Lung (tissue), 17 donors: ENCODE measurements at places on chromosomes 6 and 20. TPM values are rescaled to one million over a fixed set of nuclear protein-coding genes. Genes with fewer than 3 reads are reported as not detected.

- no peaks in the 10 kb centered on the region for H3K4me1 ChIP-seq
- H3K27me3 ChIP-seq, result peaks cover 12% of the 10 kb centered on the region
- no peaks in the 10 kb centered on the region for H3K36me3 ChIP-seq
Observed at GRCh38 chr20:21556398-21556797, 42.5 kb upstream of the NKX2-2 start.

GRCh38 chr6:112027942-112028674, 25.8 kb upstream of the CCN6 start:
- no peak overlapping the region for H3K27ac ChIP-seq
- H3K27me3 ChIP-seq, result no peaks in the 10 kb centered on the region
- H3K4me1 ChIP-seq, result no peaks in the 10 kb centered on the region
- H3K36me3 ChIP-seq, result no peaks in the 10 kb centered on the region
- peak; percentile 38 for DNase-seq

DNA sequence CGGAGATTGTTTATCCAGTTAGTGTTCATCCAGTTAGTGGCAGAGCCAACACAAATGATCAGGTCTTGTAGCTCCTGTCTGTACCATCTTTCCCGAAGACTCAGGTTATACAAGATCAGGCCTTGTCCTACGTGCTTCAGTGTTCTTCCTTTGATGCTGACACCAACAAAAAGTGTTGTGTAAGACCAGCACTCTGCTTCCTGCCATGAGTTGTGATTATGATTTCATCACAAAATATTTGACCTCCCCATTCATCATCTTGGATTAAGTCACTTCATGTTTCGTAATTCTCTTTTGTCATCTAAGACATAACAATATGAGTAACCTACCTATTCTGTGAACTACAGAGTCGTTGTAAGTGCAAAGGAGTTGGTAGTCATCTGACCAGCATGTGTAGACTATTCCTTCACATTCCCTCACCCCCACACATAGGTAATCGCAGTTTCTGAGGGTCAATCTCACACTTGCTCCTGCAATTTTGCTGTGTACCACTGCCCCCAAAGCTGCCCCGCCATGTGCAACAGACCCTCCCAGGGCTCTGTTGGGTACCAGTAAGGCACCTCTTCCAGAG, 135.6 kb upstream of the SLC22A23 start:
- H3K36me3 ChIP-seq, result no peaks in the 10 kb centered on the region
- no peaks in the 10 kb centered on the region for H3K4me1 ChIP-seq
- no peak overlapping the region for H3K27ac ChIP-seq
- DNase-seq, result no peak

DNA sequence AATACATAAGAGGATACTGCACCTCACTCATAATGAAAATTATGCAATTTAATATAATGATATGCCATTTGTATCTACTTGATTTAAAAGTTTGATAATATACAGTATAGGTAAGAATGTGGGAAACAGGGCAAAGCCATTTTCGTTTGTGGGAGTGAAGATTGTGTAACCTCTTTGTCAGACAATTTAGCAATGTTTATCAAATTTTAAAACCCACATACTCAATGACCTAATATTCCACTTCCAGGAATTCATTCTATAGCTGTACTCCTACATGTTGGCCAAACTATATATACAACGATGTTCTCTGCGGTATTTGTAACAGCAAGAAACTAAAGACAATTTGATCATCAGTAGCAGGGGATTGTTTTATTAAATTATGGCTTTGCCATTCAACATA, 17.8 kb upstream of the FKBP5 start:
- no peaks in the 10 kb centered on the region for H3K4me1 ChIP-seq
- H3K27ac ChIP-seq, result no peak overlapping the region
- no peaks in the 10 kb centered on the region for H3K36me3 ChIP-seq
- H3K4me3 ChIP-seq, result no peak overlapping the region
- no peak for DNase-seq
- H3K27me3 ChIP-seq, result no peaks in the 10 kb centered on the region

DNA sequence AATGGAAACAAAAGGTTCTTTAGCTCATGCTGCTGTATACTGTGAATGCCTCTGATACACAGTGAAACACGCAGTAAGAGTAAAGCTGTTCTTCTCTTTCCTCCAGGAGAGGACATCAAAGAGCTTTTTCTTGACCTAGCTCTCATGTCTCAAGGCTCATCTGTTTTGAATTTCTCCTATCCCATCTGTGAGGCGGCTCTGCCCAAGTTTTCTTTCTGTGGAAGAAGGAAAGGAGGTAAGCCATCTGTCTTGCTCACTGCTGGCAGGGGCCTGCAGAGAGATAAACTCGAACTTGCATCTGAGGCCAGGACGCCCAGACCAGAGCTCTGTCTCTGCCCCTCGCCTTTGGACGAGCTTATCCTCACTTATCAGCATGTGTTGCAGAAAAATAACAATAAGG, 37.7 kb downstream of the LY86 start:
- no peaks in the 10 kb centered on the region for H3K27me3 ChIP-seq
- no peak overlapping the region for H3K4me3 ChIP-seq
- no peak overlapping the region for H3K27ac ChIP-seq
- H3K4me1 ChIP-seq, result peaks cover 4% of the 10 kb centered on the region
- H3K36me3 ChIP-seq, result no peaks in the 10 kb centered on the region

DNA sequence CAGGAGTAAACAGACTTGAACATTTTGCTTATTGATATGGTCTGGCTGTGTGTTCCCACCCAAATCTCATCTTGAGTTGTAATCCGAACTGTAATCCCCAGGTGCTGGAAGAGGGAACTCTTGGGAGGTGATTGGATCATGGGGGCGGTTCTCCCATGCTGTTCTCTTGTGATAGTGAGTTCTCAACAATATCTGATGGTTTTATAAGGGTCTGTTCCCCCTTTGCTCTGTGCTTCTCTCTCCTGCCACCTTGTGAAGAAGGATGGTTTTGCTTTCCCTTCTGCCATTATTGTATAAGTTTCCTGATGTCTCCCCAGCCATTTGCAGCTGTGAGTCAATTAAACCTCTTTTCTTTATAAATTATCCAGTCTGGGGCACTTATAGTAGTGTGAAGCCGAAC, 40.0 kb downstream of the MYLIP start:
- H3K27ac ChIP-seq, result no peak overlapping the region
- peak; percentile 64 for DNase-seq
- H3K4me1 ChIP-seq, result peaks cover 18% of the 10 kb centered on the region
- H3K36me3 ChIP-seq, result no peaks in the 10 kb centered on the region

DNA sequence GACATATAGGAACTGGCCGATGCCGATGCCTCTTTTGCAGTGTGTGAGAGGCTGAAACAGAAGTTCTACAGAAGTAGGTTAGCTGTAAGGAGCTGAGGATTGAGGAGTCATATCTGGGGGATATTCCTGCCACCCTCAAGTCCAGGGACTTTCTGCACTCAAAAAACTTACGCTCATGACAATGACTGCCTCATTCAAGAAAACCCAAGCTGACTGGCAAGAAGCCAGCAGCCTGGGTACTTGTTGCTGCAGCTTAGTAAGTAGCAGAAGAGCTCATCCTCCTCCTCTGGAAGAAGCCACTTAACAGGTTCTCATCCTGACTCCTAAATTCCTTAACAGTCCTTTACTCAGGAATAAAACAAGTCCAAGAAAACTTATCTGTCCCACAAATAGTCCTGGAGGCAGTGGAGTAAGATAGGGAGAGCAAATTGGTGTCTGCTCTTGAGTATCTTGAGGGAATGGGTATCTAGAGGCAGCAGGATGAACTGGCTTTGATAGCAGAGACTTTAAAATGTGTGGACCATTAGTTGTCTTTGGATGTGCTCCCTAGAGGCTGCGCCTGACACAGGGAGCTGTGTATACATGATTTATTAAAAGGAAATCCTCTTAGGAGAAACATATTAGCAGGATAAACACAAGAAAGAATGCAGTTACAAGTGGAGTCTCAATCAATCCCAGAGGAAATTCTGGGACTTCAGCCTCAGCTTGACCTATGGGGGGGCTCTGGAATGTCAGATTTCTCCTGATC, 7.4 kb downstream of the CALHM5 start:
- no peak for DNase-seq
- H3K36me3 ChIP-seq, result no peaks in the 10 kb centered on the region
- no peaks in the 10 kb centered on the region for H3K27me3 ChIP-seq
- H3K4me3 ChIP-seq, result no peak overlapping the region

- no peak overlapping the region for H3K27ac ChIP-seq
- no peaks in the 10 kb centered on the region for H3K4me1 ChIP-seq
- no peak overlapping the region for H3K4me3 ChIP-seq
- DNase-seq, result no peak
- H3K27me3 ChIP-seq, result no peaks in the 10 kb centered on the region
Observed at GRCh38 chr6:124463271-124463670, 499.0 kb upstream of the RNF217 start.

DNA sequence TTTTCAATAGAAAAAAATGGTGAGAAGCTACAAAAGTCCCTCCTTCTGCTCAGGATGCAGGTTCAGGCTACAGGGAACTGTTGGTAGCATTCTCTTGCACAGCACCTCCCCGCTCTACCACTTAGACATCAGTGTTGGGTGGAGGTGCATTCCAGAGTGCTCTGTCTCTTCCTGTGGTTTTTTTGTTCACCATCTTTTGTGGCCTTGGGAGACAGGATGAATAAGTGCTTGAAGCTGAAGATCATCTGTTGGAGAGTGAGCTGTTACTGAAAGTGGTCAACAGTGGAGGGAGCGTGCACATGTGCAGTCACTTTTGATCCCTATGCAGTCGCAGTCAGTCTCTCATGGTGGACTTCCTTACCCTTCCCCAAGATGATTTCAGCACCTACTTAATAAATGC, 16.6 kb upstream of the BTBD3 start:
- no peak for DNase-seq
- no peak overlapping the region for H3K27ac ChIP-seq
- H3K36me3 ChIP-seq, result no peaks in the 10 kb centered on the region
- H3K4me1 ChIP-seq, result peaks cover 4% of the 10 kb centered on the region

DNA sequence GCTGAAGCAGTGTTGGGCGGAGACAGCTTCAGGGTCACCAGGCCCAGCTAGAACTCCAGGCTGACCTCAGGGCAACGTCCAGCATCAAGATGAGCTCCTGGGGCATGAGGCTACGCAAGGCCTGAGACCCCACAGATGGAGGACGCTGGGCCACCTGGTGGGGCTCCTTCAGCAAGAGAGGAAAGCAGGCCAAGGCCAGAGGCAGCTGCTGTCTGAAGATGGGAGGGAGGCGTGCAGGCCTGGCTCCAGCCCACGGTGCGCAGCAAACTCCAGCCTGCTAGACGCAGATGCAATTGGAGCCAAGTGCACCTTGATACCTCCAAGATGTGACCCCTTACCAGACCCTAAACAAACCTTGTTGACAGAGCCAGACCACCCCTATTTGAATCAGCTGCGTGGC, 220.9 kb upstream of the RREB1 start:
- no peak for DNase-seq
- H3K27me3 ChIP-seq, result no peaks in the 10 kb centered on the region
- no peaks in the 10 kb centered on the region for H3K36me3 ChIP-seq

GRCh38 chr6:36487698-36488097, 44.9 kb downstream of the KCTD20 start:
- no peak overlapping the region for H3K27ac ChIP-seq
- peaks cover 14% of the 10 kb centered on the region for H3K36me3 ChIP-seq
- no peaks in the 10 kb centered on the region for H3K4me1 ChIP-seq
- no peak overlapping the region for H3K4me3 ChIP-seq
- DNase-seq, result no peak

- no peak overlapping the region for H3K4me3 ChIP-seq
- no peaks in the 10 kb centered on the region for H3K4me1 ChIP-seq
- H3K27me3 ChIP-seq, result no peaks in the 10 kb centered on the region
Observed at GRCh38 chr6:105253787-105254186, 74.0 kb upstream of the POPDC3 start.

Gene PDYN
- total RNA-seq, result not detected

Gene PRPF6
- 61.2 TPM for total RNA-seq

Gene PTK6
- 5.1 TPM for total RNA-seq

Gene WFDC5
- total RNA-seq, result not detected
